ENCODE measurements at places on chromosomes 5 and 9.
A peak's percentile ranks its signal among the peaks of the same experiment; 100 is the strongest.

- DNase-seq = no peak
These were observed 222.7 kb downstream of the DCP2 start for GRCh38 chr5:113199122-113199905.

GRCh38 chr5:177445917-177446199 lies 756 bp upstream of the PRR7 start:
- DNase-seq = no peak

GRCh38 chr5:172939611-172940267 lies 19.5 kb upstream of the RPL26L1 start:
- no peak for DNase-seq

DNA sequence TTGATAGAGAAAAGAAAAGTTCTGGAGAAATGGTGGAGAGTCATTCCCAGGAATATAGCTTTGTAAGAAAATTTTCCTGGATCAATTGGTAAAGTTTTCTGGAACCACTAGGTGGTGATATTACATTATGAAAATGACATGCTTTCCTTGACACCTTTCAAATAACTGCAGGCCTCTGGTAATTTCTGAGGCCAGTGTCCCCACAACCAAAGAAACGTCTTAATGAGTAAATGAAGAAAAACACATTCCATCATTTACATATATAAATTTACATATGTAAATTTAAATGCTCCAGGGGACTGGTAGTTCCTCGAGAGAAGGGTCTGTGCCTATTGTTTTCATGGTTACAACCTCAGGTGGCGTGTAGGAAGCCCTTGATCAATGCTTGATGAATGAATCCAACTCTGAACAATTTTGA lies 17.2 kb upstream of the RGS3 start:
- no peak for DNase-seq

- no peak for DNase-seq
These were observed 181.8 kb upstream of the PITX1 start for GRCh38 chr5:135215617-135216470.

DNA sequence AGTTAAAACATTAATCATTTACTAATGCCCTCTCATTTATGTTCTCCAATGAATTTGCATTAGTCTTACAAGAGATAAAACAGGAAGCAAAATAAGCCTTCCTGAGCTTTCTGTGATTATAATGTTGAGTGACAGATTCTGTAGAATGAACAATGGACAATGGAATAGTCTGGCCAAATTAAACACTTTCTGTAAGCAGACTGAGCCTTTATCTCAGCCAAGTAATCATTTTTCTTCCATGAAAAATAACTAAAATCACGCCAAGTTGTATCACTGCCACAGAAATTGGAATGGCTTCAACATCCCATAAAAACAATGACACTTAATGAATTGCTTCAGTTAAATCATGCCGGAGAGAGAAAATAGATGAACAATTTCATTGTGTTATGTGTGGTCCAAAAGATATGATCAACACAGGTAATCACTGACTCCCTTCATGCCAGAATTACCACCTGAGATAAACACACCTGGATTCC lies 63.0 kb downstream of the TSSK1B start:
- no peak for DNase-seq

- no peak for DNase-seq
These were observed 33.9 kb downstream of the HACD4 start for GRCh38 chr9:20997503-20998076.

DNA sequence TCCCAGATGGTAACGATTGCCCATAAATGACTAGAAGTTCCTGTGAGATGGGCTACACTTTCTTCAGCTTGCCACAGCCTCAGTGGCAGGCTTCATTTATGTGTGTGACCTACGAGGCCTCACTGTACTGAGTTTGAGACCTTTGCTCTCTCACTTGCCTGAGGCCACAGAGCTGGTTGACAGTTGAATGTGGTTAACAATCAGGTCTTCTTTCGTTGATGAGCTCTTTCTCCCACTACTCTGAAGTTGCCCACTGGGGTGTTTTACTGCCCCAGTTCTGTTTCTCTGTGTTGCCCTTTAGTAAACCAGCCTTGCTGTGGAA lies 70.5 kb downstream of the CYFIP2 start:
- DNase-seq = no peak

GRCh38 chr9:113602126-113603047 lies 138.9 kb downstream of the RGS3 start:
- peak; percentile 78 for DNase-seq

- DNase-seq = no peak
These were observed 14.4 kb downstream of the PMPCA start for GRCh38 chr9:136424750-136425362.

GRCh38 chr9:13063880-13064459 lies 215.5 kb downstream of the MPDZ start:
- no peak for DNase-seq

- DNase-seq = no peak
These were observed 72.4 kb upstream of the LHFPL2 start for GRCh38 chr5:78720997-78721396.

DNA sequence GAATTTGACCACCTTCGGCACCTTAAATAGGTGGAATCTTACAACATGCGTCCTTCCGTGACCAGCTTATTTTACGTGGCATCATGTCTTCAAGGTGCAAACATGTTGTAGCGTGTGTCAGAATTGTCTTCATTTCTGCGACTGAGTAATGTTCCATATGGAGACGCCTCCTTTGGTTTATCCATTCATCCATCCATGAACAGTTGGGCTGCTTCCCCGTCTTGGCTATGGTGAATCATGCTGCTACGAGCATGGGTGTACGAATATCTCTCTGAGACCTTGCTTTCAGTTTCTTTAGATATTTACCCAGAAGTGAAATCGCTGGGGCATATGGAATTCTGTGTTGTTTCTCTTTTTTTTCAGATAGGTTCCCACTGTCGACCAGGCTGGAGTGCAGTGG lies 391.9 kb upstream of the IRX2 start:
- DNase-seq = no peak

- peak; percentile 27 for DNase-seq
These were observed 1.6 kb downstream of the KDM4C start for GRCh38 chr9:6759185-6759977.

- DNase-seq = peak; percentile 21
These were observed 8.7 kb upstream of the RANBP6 start for GRCh38 chr9:6024035-6024554.

DNA sequence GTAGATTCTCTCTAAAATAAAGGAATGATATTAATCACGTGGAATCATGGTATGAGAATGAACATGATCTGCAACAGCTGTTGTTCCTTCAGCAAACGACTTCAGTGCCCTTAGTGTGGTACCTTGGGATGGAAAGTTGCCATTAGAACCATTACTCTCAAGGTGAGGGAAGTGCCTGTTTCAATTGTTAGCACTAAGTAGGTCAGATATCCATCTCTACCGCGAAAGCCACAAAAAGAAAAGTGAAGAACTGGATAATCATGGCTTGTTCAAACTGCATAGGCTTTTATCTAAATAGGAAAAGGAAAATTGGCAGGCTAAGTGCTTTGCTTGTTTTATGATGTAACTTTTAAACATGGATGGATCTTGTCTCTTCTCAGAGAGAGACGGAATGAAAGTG lies 380.7 kb downstream of the MRPS30 start:
- no peak for DNase-seq

- DNase-seq = no peak
These were observed 36.3 kb downstream of the RUSC2 start for GRCh38 chr9:35526087-35526801.

DNA sequence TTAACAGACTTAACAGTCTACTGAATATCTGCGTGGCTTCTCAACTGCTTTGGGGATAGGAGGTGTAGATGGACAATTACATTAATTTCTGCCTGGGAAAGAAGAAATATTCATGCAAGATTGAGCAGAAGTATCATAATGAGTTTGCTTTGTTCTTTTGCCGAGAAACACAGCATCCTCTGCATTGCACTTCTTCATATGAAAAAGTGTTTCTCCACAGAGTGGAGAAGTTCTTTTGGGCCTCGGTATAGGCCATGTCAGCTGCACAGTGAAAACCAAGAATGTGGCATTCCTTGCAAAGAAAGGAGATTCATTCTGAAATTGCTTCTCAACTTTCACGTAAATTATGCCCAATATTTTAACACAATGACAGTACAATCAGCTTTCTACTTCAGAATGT lies 17.6 kb upstream of the SNX2 start:
- DNase-seq = no peak

GRCh38 chr9:71483436-71483835 lies 284.9 kb downstream of the CEMIP2 start:
- DNase-seq = no peak

- DNase-seq = no peak
These were observed 199.3 kb upstream of the SEMA6A start for GRCh38 chr5:116773926-116774325.

DNA sequence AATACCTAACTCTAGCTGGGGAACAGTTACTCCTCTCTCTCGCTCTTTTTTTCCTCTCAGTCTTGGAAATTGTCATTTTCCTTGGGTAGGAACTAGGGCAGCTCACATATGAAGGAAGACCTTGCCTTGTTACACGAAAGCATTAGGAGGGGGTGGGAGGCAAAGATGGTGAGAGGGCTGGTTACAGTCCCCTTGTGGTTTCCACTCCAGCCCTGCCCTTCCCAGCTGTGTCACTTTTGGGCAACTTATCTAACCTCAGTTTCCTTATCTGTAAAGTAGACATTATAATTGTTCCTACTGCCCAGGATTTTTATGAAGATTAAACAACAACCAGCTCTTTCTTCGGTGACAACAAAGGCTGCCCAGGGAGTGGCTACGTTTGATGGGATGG lies 196.2 kb upstream of the CLINT1 start:
- no peak for DNase-seq

- no peak for DNase-seq
These were observed 74.5 kb downstream of the MVB12B start for GRCh38 chr9:126401107-126401506.

DNA sequence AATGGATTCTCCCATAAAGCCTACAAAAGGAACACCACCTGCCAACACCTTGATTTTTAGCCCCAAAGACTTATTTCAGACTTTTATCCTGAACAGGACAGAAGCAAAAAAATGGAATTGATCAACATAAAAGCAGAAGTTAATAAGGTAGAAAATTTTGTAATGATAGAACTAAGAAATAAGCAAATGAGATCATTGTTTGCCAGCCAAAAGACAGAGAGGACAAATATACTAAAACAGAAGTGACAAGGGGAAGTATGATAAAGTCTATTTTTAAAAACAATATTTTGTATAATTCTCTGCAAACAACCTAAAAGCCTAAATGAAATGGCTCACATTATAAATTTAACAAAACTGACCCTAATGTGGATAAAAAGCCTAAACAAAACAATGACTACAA lies 110.5 kb upstream of the PRSS3 start:
- DNase-seq = no peak

DNA sequence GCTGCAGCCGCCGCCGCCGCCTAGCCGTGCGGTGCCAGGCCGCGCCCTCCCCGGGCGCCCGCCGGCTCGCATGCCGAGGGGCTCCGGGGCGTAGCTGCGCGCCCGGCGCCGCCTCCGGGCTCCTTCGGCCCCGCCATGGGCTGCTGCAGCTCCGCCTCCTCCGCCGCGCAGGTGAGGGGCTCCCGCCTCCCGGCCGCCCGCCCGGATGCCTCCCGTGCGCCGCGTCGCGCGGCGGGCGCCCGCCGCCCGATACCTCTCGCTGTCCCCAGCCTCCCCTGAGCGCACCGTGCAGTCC lies 230 bp downstream of the SLC44A1 start:
- no peak for DNase-seq

DNA sequence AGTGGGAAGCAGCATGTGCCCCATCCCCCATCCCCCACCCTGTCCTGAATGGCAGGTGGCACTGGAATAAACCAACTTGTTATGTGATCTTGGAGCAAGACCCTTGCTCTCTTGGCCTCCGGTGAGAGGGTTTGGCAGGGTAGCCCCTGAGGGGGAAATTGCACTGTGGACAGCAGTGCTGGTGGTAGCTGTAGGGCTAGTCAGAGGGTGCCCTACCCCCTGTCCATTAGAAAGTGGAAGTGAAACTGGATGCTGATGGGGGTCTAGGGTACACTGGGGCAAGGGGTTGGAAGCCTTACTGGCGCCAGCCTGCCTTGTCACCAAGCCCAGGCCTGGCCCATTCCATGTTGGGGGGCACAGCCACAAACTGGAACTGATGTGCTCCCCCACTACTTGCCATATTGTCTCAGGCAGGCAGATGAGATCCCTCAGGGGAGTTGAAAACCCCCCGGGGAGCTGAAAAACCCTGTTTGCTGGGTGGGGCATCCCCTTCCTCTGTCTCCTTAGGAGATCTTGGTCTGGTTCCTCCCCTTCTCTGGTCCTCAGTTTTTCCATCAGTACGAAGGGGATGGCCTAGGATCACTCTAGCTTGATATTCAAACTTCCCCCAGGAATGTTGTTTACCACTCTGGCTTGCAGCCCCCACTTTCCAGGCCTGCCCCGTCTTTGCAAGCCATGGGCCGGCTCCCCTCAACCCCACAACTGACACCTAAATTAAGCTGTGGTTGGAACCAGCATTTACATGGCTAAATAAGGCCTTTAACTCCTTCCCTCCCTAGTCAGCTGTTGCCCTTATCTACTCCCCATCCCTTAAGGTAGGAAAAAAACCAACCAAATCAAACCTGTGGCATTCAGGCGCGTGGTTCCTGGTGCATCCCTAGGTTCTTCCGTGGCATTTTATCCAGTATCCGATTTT lies 14.4 kb upstream of the SYNPO start:
- DNase-seq = peak; percentile 20

- no peak for DNase-seq
These were observed 13.4 kb upstream of the CCDC112 start for GRCh38 chr5:115309751-115310370.

GRCh38 chr5:56908942-56909293 lies 478 bp upstream of the SETD9 start:
- no peak for DNase-seq

DNA sequence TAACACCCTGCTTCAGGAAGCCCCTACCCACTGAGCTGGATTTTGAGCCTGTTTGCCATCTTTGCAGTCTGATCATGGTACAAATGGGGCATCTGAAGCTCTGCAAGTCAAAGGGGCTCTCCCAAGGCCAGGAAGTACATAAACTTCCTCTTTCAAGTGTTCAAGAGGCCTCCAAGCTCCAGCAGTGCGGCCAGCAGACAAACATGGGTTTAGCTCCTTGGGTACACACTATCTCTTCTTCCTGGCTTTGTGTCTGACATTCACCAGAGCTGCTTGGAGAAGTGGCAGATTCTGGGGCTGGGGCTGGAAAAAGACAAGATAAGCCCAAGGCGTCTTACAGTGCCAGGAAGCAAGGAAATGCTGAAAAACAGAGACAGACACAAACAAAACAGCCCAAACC lies 34.1 kb downstream of the LAMC3 start:
- no peak for DNase-seq

DNA sequence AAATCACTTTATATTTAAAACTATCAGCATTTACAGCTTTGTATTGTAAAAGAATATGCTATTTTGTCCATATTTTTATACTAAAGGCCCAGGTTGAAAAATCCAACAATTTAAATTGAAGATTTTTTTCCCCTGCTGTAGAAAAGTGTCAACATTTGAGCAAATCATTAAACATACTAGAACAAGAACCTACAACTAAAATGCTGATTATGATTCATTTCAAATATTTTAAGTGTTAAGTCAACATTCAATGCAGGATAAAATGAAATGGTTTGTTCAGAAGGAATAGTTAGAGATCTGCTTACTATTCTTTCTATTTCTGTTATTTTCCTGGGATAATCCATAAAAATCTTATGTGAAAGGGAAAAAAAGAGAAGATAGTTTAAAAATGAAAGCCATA lies 866.5 kb upstream of the DMAC1 start:
- DNase-seq = no peak

GRCh38 chr9:37639841-37640240 lies 10.9 kb upstream of the FRMPD1 start:
- no peak for DNase-seq

GRCh38 chr5:96248131-96248530 lies 184.9 kb downstream of the PCSK1 start:
- no peak for DNase-seq
